A375 (cell line): ENCODE measurements at places on chromosomes 7 and 10. TPM values are rescaled to one million over a fixed set of nuclear protein-coding genes. Genes with fewer than 3 reads are reported as not detected.

VENTX gene
- not detected in 2 replicates for total RNA-seq

NPSR1 gene
- total RNA-seq, result not detected in 2 replicates

HDAC9 gene
- 11.6 and 12.9 TPM in 2 replicates for total RNA-seq

SPDYE2 gene
- not detected in 2 replicates for total RNA-seq

SPDYE16 gene
- total RNA-seq, result 0.08 TPM in 1 of 2 replicates, not detected in the other

SEMA4G gene
- 2.4 and 3.3 TPM in 2 replicates for total RNA-seq

CAMK1D gene
- 0.57 and 1.2 TPM in 2 replicates for total RNA-seq

BAMBI gene
- total RNA-seq, result 53.5 and 65.3 TPM in 2 replicates

TMEM139 gene
- total RNA-seq, result 1.2 and 3.2 TPM in 2 replicates

SLC18A2 gene
- total RNA-seq, result not detected in 2 replicates

FGFBP3 gene
- total RNA-seq, result 0.94 and 1.1 TPM in 2 replicates

SPDYE3 gene
- not detected in 2 replicates for total RNA-seq

CDK5 gene
- 44.8 and 50.0 TPM in 2 replicates for total RNA-seq

CRPPA gene
- 0.64 and 1.5 TPM in 2 replicates for total RNA-seq

AFAP1L2 gene
- total RNA-seq, result 8.9 and 10.6 TPM in 2 replicates

HTRA1 gene
- 22.7 and 26.2 TPM in 2 replicates for total RNA-seq

CYP3A7 gene
- not detected in 2 replicates for total RNA-seq

MYH16 gene
- 0.87 and 1.7 TPM in 2 replicates for total RNA-seq

TRIM4 gene
- 23.1 and 23.5 TPM in 2 replicates for total RNA-seq

GIMAP4 gene
- 0.15 TPM in 1 of 2 replicates, not detected in the other for total RNA-seq

PRSS37 gene
- not detected in 2 replicates for total RNA-seq

ANKIB1 gene
- total RNA-seq, result 22.7 and 24.0 TPM in 2 replicates

WNT16 gene
- total RNA-seq, result 0.08 TPM in 1 of 2 replicates, not detected in the other

CYP26A1 gene
- 0.32 and 0.91 TPM in 2 replicates for total RNA-seq

GNAI1 gene
- total RNA-seq, result 11.2 and 18.0 TPM in 2 replicates

CALHM3 gene
- total RNA-seq, result 0.34 and 1.2 TPM in 2 replicates

FAM13C gene
- 0.16 and 0.49 TPM in 2 replicates for total RNA-seq

COL26A1 gene
- total RNA-seq, result not detected in 2 replicates

BMPER gene
- 0.04 and 0.37 TPM in 2 replicates for total RNA-seq

PHKG1 gene
- total RNA-seq, result 0.50 TPM in 1 of 2 replicates, not detected in the other

TFR2 gene
- 0.04 TPM in 1 of 2 replicates, not detected in the other for total RNA-seq

DOCK4 gene
- total RNA-seq, result 26.1 and 42.9 TPM in 2 replicates

NUTM2A gene
- 0.45 and 1.3 TPM in 2 replicates for total RNA-seq

SUN3 gene
- 1.2 TPM in 1 of 2 replicates, not detected in the other for total RNA-seq

CLRN3 gene
- total RNA-seq, result not detected in 2 replicates

ITIH5 gene
- total RNA-seq, result 0.68 and 2.0 TPM in 2 replicates

FAM25A gene
- total RNA-seq, result not detected in 2 replicates

NKX1-2 gene
- 0.08 and 0.11 TPM in 2 replicates for total RNA-seq

ZNF783 gene
- 18.1 and 24.3 TPM in 2 replicates for total RNA-seq
